CD4-positive, alpha-beta T cell treated with Interleukin-2 at 100 ng/mL for 4 hours (primary cell): ENCODE measurements at places on chromosomes 1 and 21.

DNA sequence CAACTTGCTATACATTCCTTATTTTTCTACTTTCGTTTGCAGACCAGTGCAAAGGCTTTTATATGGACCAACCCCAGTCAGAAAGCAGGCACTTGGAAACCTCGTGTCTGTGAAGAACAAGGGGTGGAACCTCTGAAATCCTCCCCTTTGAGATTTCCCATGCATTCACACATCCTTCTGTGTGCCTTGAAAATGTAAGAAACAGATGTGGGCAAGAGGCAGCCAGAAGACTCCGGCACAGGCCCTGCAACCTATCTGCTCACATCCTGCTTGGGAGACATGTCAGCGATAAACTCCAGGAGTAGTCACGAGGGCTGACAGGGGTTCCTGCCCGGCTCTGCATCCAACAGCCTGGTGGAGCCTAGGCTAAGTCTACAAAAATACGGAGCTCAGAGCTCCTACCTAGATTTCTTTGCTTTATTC lies 42.5 kb downstream of the ETS2 start:
- no peak for DNase-seq

- no peak for DNase-seq
Measured at GRCh38 chr1:234538930-234539649, 60.1 kb upstream of the TARBP1 start.

DNA sequence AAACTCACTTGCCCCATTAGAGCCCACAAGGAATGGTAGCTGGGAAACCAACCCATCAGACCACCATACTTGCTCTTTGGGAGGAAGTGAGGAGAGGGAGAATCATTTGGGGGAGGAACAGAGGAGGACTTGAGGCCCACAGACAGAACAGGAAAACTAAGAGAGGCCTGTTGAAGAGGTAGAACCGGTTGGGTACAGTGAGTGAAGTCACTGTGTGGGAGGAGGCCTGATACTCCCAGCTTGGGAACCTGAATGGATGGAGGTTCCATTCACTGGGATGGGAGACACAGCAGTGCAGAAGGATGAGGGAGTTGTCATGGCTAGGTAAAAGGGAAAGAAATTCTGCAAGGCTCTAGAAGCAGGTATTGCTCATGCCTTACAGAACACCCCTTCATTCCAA lies 63.4 kb upstream of the PSEN2 start:
- no peak for DNase-seq

DNA sequence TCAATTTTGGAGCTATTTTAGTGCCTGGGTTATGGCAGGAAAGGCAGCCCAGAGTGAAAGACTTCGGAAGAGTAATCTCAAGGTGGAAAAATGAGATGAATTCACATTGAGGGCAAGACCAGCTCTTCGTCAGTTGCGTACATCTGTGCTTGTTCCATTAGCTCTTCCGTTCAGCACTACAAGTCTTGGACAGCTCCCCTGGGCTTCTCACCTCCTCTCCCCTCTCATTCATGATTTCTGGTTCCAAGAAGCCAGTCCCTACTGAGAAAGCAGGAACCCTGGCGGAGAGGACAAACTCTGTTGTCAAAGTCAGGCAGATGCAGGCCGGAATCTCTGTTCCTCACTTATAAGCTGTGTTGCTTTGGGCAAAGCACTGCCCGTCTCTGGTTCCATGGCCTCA lies 76.5 kb downstream of the ACTL8 start:
- DNase-seq: no peak

- DNase-seq: no peak
Measured at GRCh38 chr1:21541329-21541728, 32.1 kb downstream of the ALPL start.

DNA sequence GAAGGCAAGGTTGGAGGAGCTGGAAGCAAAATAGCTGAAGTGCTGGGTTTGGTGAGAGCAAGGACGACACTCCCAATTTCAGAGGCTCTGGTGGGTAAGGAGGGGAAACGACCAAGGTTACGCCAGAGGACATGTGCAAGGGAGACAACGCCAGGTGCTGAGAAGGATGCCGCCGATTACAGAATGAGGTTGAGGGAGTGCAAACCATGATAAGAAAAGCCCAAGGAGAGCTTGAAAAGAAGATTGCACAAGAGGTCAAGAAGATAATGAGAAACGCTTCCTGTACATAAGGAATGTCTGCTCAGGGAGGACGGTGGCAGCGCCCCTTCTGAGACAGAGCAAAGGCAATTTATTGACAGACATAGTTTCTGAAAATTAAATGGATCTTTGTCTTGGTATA lies 382.0 kb upstream of the PROX1 start:
- DNase-seq: no peak
